ENCODE measurements at places on chromosomes 16 and 17.

DNA sequence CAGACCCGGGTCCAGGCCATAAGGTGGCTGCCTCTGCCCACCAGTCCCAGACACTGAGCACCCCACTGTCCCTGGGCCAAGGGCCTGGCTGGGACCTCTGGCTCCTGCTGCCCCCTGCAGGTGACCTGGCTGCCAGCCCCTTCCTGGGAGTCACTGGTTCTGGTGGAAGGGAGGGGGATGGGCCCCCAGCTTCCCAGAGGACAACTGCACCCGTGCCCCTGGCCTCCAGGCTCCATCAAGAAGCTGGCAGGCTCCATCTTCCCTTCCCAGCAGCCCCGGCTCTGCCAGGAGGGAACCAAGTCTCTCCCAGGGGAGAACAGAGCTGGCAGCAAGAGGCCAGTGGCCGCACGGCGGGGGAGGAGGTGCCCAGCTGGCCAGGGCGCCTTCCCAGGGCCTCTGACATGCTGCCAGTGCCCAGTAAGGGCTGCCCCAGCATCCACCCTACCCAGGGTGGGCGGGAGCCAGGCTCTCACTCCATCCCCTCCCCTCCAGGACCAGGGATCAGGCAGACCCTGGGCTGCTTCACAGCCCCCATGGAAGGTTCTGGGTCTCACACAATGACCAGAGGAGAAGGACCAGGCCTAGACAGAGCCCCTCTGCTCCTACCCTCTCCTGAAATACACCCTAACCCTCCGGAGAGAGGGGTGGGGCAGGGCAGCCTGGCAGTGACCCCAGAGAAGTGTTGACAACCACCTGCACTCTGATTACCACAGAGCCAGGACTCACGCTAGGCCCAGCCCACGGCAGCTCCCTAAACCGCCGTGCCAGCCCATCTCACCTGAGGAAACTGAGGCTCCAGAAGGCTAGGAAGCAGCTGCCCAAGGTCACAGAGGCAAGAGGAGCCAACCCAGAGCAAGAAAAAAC is 3.6 kb downstream of the CLUH start:
- DNase-seq = no peak

GRCh38 chr16:30485818-30486436 is 13.4 kb downstream of the ITGAL start:
- no peak for DNase-seq

DNA sequence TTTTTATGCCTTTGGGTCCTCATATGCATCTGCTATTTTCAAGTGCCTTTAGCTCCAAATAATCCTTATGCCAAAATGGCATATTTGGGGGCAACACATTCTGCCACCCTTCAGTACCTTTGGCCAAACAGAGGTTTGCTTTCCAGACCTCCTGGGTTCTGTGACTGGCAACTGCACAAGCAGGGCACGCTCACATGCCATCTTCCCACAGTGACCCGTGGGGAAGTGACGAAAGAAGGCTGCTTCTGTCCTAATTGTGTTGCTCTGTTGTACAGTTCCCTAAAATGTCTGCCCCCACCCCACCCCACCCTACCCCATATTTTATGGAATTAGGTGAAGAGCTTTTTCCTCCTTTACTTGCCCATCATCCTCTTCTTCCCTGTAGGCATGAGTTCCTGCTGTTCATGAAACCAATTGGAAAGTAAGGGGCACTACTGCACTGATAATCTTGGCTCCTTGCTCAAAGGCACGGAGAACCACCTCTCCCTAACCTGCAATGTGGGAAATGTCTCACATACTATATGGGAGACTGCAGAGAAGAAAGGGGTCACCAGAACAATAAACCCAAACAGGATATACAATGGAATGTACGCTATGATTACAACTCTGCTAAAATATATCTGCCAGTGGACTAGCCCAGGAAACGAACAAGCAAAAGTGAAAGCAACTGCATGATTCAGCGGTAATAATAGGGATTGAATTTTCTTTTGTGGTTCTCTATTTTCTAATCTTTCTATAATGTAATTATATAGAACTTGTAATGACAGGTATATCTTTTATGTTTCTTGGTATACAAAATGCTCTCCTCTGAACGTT is 3.3 kb upstream of the SLFN12L start:
- peak; percentile 60 for DNase-seq

DNA sequence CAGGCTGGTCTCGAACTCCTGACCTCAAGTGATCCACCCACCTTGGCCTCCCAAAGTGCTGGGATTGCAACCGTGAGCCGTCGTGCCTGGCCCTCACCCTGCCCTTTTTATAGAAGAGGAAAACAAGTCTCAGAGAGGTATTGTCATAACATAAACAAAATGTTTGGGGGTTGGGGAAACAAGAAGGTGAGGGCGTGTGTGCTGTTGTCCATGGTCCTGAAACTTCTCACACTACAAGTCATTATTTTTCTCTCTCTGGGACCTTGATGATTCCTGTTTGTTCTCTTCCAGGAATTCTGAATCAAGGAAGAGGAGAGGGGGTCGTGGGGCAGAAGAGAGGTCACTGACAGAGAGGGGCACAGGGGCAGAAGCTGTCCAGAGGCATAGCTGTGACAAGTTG is 160.2 kb upstream of the LHX1 start:
- DNase-seq = no peak

- DNase-seq = no peak
Measured at GRCh38 chr17:17385491-17385890, 82.3 kb downstream of the NT5M start.

DNA sequence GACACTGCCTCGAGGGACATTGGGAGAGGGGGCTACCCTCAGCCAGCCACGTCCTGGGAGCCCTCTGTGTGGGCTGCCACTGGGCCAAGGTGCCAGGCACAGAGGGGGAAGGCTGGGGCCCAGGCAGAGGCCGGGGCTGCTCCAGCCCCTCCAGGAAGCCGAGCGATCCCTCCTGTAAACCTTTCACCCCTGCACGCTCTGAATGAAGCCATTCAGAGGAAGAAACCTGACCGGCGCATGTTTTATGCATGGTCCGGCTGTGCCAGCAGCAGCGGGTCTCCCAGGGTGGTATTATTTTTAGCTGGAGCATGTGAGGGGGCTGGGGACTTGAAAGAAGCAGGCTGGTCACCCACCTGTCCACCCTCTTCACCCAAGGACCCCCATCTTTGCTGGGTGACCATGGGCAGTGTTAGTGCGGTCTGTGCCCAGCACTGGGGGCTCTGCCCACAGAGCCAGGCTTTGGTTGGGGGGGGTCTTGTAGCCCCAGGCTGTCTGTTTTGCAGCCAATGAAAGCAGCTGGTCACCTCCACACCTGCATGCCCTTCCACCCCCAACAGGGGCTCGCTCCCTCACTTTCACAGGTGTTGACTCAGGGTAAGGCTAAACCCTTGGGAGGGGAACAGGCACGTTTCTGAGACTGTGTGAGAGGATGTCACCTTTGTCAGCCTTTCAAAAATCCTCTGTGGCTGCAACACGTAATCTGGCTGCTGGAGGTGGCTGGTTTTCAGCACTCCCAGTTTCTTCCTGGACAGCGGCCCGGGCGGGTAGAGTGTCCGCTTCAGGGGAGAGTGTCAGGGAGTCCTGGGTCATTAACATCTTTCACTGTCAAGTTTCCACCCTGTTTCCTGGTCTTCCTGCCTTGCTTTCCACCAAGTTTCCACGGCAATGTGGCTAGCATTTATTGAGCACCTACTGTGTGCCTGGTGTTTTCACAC is 77.1 kb upstream of the BRD7 start:
- DNase-seq = no peak

GRCh38 chr16:10933865-10934264 is 8.4 kb downstream of the DEXI start:
- DNase-seq = no peak

DNA sequence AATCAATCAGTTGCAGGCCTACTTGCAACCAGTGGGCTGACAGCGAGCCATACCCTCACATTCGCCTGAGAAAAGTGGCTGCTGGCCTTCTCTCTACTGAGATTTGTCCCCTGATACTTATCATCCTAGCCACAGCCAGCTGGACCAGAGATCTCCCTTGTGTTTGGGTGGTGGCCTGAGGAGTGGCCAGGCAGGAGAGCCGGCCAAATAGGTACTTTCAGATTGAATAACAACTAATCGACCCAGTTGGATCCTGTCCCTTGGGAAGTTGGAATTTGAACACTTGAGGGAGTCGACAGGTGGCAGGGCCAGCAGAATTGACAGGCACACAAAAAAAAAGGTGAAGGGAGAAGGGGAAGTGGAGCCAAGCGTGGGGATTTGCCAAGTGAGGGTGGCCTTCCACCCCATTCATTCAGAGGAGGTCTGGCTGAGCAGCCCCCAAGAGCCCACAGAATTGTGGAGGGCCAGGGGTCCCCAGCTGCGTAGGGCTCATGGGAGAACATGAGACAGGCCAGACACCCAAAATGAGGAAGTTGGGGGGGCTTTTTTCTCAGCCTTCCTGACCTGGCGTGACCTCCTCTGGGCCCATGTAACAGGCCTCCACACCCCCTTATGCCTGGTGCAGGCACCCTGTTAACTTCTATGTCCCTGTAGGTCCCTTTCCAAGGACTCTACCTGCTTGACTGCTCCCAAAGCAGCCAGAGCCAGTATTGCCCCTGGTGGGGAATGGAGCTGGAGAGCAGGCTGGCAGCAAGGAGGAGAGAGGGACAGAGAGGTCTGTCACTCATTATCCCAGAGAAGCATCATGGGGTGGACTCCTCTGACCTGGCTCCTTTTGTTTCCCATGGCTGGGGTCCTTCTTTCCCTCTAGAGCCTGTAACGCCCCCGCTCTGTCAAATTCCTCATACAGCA is 2.9 kb upstream of the RANGRF start:
- no peak for DNase-seq

- DNase-seq = no peak
Measured at GRCh38 chr17:64747938-64748540, 85.9 kb upstream of the SMURF2 start.

DNA sequence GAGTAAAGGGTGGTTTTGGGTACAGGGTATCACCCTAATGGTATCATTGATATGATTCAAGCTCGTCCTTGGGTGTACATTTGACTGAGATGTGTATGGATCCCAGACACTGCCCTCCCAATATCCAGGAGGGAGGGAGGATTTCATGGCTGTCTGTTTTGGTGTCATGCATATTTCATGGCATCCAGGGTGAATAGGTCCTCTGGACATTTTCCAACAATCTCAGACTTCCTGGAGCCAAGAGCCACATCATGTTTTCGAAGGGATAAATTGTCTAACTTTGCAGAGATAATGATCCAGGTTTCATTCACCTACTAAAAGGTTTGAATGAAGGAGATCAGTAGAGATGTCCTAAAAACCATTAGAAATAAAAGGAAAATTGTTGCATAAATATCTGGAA is 431.9 kb downstream of the SHISA9 start:
- no peak for DNase-seq

DNA sequence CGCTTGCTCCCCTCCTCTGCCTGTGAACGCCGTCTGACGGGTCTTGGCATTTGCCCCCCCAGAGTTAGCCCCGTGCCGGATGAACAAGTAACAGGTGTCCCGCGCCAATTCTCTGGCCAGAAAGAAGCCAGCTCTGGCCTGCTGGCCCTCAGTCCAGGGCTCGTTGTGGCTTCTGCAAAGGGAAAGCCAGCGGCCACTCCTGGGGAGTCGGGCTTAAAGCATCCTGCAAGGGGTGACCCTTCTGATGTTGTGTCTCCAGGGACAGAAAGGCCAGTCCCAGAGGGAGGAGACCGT is 18.4 kb upstream of the OSGIN1 start:
- no peak for DNase-seq

GRCh38 chr16:61616088-61616487 is 420.1 kb downstream of the CDH8 start:
- no peak for DNase-seq

DNA sequence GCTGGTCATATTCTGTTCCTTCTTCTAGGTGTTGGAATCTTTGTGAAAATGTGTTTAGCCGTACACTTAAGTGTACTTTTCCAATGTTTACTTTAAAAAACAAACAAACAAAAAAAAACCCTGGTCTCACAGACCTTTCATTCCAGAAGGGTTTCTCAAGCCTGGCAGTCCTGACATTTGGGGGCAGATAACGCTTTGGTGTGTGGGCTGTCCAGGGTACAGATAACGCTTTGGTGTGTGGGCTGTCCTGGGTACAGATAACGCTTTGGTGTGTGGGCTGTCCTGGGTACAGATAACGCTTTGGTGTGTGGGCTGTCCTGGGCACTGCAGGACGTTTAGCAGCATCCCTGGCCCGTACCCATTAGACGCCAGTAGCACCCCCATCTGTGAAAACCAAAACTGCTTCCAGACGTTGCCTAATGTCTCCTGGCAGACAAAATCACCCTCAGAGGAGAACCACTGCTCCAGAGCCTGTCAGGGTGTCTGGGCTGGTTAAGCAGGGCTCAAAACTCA is 15.2 kb upstream of the FLCN start:
- no peak for DNase-seq

DNA sequence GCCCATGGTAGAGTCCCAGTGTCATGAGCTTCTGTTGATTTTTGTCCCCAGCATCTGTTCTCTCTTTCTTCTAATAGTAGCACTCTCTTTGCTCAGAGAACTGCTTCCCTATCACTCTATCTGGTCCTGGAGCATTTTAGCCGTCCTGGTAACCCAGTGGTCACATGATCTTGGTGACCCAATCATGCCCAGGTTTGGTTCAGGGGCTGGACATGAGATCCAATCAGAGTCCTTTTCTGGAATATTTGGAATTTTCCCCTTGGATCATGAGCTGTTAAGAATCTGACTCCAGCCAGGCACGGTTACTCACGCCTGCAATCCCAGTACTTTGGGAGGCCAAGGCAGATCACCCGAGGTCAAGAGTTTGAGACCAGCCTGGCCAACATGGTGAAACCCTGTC is 197.0 kb downstream of the RAB11FIP4 start:
- no peak for DNase-seq

GRCh38 chr17:41777157-41777573 is 9.3 kb downstream of the JUP start:
- no peak for DNase-seq

DNA sequence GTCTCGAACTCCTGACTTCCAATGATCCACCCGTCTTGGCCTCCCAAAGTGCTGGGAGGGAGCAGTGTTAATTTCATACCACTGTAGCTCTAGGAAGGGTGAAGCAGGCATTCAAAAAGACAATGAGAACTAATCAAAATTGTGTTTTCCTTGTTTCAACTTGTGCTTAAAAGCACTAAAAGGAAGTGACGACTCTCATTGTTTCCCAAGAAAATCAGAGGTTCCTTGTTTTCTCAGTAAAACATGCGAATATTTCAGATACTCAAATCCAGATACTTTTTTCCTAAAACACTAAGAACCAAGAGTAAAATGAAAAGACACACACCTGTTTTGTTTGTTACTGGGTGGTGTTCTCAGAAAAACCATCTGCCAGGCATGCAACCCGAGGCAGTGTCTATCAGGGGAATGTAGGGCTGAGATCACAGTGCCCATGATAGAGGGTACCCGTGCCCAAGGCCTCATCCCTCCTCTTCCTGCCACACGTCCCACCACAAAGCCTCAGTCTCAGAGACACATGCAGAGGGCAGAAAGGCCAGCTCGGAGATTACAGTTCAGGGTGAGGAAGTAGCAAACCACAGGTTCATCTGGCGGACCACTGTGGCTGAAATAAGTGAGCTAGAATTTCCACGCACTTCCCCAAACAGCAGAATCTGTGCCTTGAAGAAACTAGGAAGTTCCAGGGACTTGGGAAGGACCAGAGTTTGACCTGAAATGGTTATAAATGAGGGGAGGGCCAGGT is 33.7 kb downstream of the GINS3 start:
- DNase-seq = peak; percentile 3
